Esophagus mucosa (tissue), 1 donor: ENCODE measurements at places on chromosomes 2 and 18. TPM values are rescaled to one million over a fixed set of nuclear protein-coding genes. Genes with fewer than 3 reads are reported as not detected.

LTBP1 gene
- total RNA-seq: 33.8 TPM

AQP12A gene
- total RNA-seq: not detected

MAP2 gene
- total RNA-seq: 6.4 TPM

DNA sequence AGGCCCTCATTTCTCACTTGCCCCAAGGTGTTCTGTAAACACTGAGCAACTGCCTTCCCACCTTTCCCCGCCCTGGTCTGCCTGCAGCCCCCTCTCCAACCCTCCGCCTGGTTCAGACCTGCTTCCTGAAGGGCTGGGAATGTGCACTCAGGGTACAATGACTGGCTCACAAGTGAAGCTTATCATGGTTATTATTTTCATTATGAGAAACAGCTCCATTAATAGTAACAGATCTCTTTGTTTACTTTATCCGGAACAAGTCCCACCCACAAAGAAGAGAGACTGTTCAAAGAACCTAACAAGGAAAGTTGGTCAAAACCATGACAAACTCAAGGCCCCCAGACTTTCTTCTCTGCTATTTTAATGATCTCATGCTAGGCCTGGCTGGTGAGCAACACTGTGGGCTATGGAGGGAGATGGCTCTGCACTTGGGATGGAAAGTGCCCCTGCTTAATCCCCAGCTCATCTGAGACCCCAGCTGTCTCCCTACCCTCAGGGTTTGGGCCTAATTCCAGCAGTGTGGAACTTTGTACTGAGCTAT lies 36.7 kb downstream of the ARHGAP25 start:
- no peak for ATAC-seq

- ATAC-seq: no peak
Observed at GRCh38 chr2:227000123-227000522, 163.9 kb downstream of the COL4A4 start.

GRCh38 chr2:174399171-174399570 lies 3.6 kb downstream of the SCRN3 start:
- no peak for ATAC-seq

DNA sequence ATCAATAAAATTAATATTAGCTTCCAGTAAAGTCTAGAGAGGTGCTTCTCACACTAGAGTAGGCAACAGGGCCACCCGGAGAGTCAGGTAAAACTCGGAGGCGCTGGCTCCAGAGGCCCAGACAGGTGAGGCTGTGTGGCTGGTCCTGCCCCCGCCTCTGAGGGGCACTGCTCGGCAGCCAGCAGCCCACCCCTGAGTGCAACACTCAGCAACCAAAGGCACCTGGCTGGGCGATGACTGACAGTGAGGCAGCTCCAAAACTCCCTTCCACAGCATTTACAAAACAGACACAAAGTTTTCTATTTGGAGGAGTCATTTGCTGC lies 138.8 kb upstream of the ID2 start:
- ATAC-seq: no peak

DNA sequence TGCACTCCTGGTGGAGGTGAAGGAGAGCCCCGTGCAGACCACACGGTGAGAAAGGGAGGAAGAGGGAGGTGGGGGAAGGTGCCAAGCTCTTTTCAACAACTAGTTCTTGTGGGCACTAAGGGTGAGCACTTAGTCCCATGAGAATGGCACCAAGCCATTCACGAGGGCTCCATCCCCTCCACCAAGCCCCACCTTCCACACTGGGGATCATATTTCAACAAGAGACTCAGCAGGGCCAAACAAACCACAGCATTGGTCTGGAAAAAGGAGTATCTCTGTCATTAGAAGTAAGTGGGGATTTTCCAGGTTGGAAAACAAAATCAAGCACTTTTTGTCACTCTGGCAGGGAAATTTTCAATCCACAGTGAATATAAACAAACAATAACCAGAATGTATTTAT lies 38.4 kb downstream of the ZAP70 start:
- ATAC-seq: no peak
